ENCODE measurements at places on chromosomes 12 and 14. TPM values are rescaled to one million over a fixed set of nuclear protein-coding genes. Genes with fewer than 3 reads are reported as not detected.

Gene GNG2
- 42.9 TPM for total RNA-seq

Gene OTOGL
- not detected for total RNA-seq

Gene KRT85
- total RNA-seq, result not detected

Gene PRKAG1
- 68.1 TPM for total RNA-seq

Gene NPAS3
- total RNA-seq, result not detected

Gene NDUFB1
- 74.3 TPM for total RNA-seq

Gene SBNO1
- 44.0 TPM for total RNA-seq

Gene ERBB3
- total RNA-seq, result 0.48 TPM

Gene FGF6
- not detected for total RNA-seq

- no peak for DNase-seq
Measured at GRCh38 chr12:111757361-111758119, 9.2 kb upstream of the ALDH2 start.

- no peak for DNase-seq
Measured at GRCh38 chr12:72365151-72365550, 93.0 kb downstream of the TRHDE start.

GRCh38 chr12:118189741-118190191 lies 53.8 kb downstream of the PEBP1 start:
- DNase-seq, result no peak

GRCh38 chr12:122887819-122888212 lies 8.1 kb downstream of the VPS37B start:
- no peak for DNase-seq

- no peak for DNase-seq
Measured at GRCh38 chr12:40742041-40742440, 49.8 kb downstream of the CNTN1 start.

DNA sequence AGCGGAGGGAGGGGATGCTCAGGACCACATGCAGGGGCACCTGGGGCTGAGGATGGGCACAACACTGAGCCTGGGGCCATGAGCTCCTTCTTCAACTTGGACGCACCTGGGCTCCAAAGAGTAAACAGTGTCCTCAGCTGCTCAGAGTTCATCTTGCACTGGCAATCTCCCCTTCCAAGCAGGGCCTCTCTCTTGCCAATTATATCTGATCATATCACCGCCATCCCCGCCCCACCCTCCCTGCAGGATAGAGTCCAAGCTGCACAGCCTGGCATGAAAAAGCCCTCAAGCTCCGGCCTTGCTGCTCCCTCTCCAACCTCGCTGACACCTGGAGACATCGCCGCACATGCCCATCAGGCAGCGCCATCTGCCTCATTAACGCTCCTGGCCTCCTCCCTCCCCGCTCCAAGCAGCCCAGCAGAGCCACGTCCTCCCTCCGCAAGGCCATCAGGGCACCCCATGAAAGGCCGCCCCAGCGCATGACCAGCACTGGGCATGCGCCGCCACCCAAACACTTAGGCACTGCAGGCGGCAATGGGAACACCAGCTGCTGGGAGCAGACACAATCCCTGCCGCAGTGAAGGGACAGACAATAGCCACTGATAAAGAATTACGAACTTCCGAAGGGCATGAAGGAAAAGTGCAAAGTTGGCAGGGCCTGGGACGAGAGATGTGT lies 88.8 kb downstream of the CHGA start:
- no peak for DNase-seq

DNA sequence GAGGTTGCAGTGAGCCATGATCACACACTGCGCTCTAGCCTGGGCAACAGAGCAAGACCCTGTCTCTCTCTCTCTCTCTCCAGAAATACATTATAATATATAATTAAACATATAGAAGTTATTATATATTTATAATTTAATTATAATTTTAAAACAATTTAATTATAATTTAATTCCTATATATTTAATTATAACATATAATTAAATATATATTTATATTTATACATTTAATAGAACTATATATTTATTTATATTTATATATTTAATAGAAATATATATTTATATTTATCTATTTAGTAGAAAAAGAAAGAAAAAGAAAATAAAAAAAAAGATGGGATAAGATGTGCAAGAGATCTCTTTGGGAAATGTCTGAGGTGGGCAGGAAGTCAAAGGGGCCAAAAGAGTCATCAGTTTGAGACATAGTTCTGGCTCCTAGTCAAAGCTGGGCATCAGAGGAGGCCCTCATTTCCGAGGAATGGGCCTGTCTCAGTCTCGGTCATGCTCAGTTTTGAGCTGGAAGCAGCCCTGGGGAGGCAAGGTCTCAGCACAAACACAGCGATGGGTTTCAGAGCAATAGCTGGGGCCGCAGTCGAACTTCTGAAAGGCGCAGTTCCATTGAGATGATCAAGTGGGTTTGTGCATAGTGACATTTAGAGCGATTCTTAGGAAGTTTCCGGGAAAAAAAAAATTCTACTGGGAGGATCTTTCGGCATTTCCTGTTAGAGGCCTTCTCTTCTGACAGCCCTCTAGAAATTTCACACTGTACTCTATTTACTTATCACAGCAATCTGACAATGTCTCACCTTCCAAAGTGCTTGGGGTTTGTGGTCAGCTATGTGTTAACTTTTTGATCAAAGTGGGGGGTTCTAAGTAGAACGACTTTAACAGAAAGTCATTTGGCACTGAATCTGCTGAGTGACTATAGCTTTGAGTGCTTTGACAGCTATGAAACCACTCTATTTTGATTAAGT lies 58.7 kb upstream of the GZMB start:
- DNase-seq, result peak; percentile 30

DNA sequence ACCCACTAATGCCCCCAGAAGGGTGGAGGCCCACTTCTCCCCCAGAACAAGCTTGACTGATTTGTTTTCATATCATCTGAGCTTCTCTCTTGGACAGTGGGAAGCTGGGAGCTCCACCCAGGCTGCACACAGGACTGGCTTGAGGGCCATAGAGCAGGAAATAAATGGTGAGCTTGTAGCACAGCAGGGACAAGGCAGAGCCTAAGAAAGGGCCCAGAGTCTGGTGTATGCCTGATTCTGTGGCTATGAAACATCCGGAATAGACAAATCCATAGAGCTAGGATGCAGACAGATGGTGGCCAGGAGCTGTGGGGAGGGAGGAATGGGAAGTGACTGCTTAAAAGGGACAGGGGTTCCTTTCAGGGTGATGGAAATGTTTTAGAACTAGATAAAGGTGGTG lies 79.0 kb downstream of the ARL6IP4 start:
- DNase-seq, result no peak

DNA sequence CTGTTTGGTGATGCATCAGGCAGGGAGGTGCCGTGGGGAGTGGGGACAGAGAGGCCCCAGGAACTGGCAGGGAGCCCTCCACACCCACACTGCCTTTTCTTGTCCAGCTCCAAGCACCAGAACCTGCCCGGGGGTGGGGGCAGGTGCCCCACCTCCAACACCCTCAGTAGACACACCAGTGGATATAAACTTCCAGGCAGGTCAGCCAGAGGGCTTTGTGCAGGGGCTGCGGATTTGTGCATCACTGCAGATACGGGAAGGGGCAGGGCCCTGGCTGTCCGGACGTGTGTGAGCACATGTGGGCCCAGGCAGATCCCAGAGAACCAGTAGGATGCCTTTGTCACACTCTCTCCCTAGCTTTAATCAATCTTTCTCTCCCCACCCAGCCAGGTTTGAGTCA lies 1.3 kb upstream of the TGM1 start:
- DNase-seq, result no peak

- DNase-seq, result no peak
Measured at GRCh38 chr14:98913967-98914650, 357.9 kb downstream of the BCL11B start.

DNA sequence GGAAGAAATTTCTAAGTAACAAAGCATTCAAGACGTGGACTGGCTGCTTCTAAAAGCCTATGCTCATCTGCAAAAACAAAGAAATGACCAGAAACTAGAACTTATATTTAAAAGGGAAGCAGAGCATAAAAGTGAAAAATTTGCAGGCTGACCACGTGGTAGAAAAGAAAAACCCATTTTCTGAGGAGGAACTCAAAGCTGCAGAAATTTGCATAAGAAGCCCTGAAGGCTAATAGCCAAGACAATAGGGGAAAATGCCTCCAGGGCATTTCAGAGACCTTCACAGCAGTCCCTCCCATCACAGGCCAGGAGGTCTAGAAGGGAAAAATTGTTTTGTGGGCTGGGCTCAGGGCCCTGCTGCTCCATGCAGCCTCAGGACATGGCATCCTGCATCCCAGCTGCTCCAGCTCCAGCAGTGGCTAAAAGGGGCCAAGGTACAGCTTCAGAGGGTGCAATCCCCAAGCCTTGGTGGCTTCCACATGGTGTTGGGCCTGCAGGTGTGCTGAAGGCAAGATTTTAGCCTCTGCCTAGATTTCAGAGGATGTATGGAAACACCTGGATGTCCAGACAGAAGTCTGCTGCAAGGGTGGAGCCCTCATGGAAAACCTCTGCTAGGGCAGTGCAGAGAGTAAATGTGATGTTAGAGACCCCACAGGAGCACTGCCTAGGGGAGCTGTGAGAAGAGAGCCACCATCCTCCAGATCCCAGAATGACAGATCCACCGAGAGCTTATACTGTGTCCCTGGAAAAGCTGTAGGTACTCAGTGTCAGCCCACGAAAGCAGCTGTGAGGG lies 55.5 kb downstream of the CHGA start:
- DNase-seq, result no peak

DNA sequence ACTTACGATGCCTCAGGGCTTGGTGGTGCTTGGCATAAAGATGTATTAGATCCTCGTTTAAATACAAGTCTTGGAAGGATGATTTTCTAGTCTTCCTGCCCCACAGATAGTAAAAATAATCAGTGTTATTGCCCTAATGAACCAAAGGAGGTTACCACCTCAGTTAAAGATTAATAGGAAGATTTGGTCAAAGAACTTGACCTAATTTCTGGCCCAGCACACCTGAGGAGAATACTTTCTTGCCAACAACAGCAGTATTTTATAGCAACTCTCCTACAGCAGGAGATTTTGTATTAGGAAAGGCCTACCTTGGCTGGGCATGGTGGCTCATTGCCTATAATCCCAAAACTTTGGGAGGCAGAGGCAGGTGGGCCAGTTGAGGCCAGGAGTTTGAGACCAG lies 31.6 kb downstream of the CSRP2 start:
- DNase-seq, result no peak

DNA sequence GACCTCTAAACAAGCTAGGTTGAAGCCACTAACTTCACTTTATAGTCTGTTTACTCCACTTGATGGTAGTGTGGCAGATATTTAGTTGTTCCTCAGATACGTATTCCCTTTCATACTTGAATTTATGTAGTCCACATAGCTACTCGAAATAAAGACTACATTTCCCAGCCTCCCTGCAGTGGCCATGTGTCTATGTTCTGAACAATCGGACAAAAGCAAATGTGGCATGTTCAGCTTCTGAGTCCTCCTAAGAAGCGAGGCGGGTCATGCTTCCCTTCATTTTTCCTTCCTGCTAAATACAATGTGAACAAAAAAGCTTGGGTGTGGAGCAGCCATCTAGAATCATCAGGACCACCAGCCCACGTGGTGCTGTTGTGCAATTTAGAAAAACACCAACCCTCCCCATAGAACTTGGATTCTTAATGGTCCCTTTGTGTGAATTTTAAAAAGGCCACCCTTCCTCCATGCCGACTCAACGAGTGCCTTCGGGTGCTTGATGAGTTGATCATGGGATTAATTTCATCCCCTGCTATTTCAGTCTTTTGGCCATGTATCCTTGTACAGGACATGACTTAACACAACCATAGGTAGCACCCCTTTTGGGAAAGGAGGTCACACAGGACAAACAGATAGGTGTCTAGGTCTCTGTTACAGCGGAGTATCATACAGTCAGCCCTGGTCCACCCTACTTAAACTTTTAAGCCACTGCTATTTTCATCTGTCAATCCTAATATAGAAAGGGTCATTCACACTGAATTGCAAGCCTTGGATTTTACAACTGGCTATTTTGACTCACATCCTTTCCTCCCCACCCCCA lies 60.7 kb downstream of the ZFC3H1 start:
- no peak for DNase-seq

- DNase-seq, result no peak
Measured at GRCh38 chr12:70609739-70610491, 27.3 kb downstream of the PTPRB start.

GRCh38 chr14:61561657-61562276 lies 133.5 kb upstream of the HIF1A start:
- no peak for DNase-seq

GRCh38 chr12:22355011-22355580 lies 20.6 kb upstream of the ST8SIA1 start:
- DNase-seq, result no peak

GRCh38 chr12:95978351-95978750 lies 17.8 kb downstream of the HAL start:
- no peak for DNase-seq

GRCh38 chr14:22159957-22160356 lies 429.1 kb downstream of the DAD1 start:
- DNase-seq, result no peak
